Heart right ventricle (tissue), 16 donors: ENCODE measurements at places on chromosomes 1 and 21.

DNA sequence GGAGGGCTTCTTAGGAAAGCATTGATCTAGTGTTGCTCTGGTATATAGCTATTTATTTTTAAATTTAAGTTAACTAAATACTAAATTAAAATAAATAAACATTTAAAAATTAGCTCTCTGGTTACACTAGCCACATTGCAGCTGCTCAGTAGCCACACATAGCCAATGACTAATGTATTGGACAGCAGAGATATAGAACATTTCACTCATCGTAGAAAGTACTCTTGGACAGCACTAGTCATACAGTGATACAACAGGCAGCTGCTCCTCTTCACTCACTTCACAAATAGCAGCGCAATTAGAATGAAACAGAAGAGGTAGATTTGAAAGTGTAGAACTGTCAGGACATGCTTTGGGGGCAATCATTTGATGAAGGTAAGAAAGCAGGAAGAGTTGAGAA, 245.4 kb downstream of the PBX1 start:
- no peaks in the 10 kb centered on the region for H3K27me3 ChIP-seq
- no peak overlapping the region for H3K27ac ChIP-seq
- DNase-seq: no peak
- H3K36me3 ChIP-seq: no peaks in the 10 kb centered on the region
- peaks cover 49% of the 10 kb centered on the region for H3K4me1 ChIP-seq

DNA sequence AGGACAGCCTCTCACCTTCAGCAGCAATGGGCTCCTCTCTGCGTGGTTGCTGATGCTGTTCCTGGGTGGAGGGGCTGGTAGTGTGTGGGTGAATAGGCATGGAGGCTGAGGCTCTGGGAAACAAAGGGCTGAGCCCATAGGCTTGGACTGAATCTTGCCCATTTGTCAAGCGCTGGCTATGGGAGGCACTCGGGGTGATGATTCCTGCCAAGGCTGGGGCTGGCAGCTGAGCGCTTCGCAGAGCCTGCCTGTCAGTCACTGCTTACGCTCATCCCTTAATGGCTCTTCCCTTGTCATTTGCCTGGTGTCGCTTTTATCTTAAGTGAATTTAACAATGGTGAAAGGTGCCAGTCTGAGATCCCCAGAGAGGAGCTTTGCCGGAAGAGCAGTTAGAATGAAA, 353.3 kb downstream of the PBX1 start:
- peak; percentile 37 for DNase-seq
- H3K27ac ChIP-seq: no peak overlapping the region
- no peaks in the 10 kb centered on the region for H3K27me3 ChIP-seq

GRCh38 chr1:3312898-3313575, 141.4 kb upstream of the ARHGEF16 start:
- H3K36me3 ChIP-seq: no peaks in the 10 kb centered on the region
- no peaks in the 10 kb centered on the region for H3K27me3 ChIP-seq
- H3K4me1 ChIP-seq: peaks cover 13% of the 10 kb centered on the region
- peak; percentile 87 for DNase-seq
- H3K27ac ChIP-seq: peak overlapping the region; percentile 96
- H3K4me3 ChIP-seq: peak overlapping the region; percentile 28

GRCh38 chr1:155321639-155322503, 1.2 kb downstream of the RUSC1 start:
- H3K27ac ChIP-seq: peak overlapping the region; percentile 49
- DNase-seq: peak; percentile 22
- H3K27me3 ChIP-seq: no peaks in the 10 kb centered on the region
- peaks cover 48% of the 10 kb centered on the region for H3K4me1 ChIP-seq
- H3K4me3 ChIP-seq: peak overlapping the region; percentile 95

GRCh38 chr1:33407352-33408092, 23.4 kb downstream of the PHC2 start:
- peaks cover 22% of the 10 kb centered on the region for H3K4me1 ChIP-seq
- H3K36me3 ChIP-seq: no peaks in the 10 kb centered on the region
- H3K27me3 ChIP-seq: no peaks in the 10 kb centered on the region
- no peak for DNase-seq

GRCh38 chr1:207454046-207454964, at the start of gene CR2:
CR2 (plus strand) TSS chr1:207454328; CDS start chr1:207454419, 91 bp downstream.
- H3K36me3 ChIP-seq: no peaks in the 10 kb centered on the region
- H3K4me3 ChIP-seq: peak within 1 kb of the TSS; percentile 46
- H3K27ac ChIP-seq: no peak within 1 kb of the TSS
- DNase-seq: no peak

DNA sequence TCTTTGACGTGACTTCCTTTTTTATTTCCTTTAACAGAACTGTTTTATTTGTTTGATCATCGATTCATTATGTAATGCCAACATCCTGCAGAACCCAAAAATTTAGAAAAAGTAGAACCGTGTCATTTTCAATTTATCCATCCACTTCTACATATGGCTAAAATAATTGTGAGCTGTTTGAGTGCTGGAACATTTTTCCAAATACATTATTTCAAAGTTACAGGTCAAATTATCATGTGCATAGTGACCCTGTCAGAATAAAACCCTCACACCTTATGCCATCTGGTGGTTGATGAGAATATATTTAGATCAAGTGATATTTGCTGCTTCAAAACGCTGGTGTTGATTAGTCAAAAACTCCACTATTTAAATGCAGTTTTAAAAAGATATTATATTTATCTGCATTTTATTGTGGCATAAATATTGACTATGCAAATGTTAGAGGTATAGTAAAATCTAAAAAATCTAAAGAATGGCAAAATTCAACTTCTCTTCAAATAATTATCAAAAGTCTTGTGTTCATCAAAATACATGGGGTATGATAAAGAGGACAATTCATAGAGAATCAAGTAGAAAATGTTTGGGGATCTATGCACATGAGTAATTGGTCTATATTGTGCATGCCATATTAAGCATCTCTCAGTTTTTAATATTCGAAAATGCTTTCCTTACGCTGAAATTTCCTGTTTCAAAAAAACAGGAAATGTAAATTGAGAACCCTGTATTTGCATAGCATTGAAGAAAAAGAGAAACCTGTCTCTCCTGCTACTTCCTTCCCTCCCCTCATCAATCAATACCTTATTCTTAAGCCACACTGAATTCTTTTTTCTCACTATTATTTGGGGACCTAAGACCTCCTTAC, 39.7 kb downstream of the UBE2U start:
- H3K4me1 ChIP-seq: no peaks in the 10 kb centered on the region
- H3K27ac ChIP-seq: no peak overlapping the region
- no peak overlapping the region for H3K4me3 ChIP-seq
- no peak for DNase-seq
- H3K36me3 ChIP-seq: no peaks in the 10 kb centered on the region
- H3K27me3 ChIP-seq: no peaks in the 10 kb centered on the region

- no peaks in the 10 kb centered on the region for H3K4me1 ChIP-seq
- H3K36me3 ChIP-seq: no peaks in the 10 kb centered on the region
- no peak for DNase-seq
- H3K27ac ChIP-seq: no peak overlapping the region
These were observed 656.1 kb downstream of the KIF26B start for GRCh38 chr1:245810789-245811337.

- peaks cover 16% of the 10 kb centered on the region for H3K4me1 ChIP-seq
- H3K36me3 ChIP-seq: no peaks in the 10 kb centered on the region
- H3K27me3 ChIP-seq: no peaks in the 10 kb centered on the region
- H3K27ac ChIP-seq: no peak overlapping the region
These were observed 203.7 kb upstream of the C1orf87 start for GRCh38 chr1:60277269-60277668.

GRCh38 chr1:175481126-175482070, 262.0 kb downstream of the TNR start:
- H3K4me1 ChIP-seq: no peaks in the 10 kb centered on the region
- H3K27me3 ChIP-seq: no peaks in the 10 kb centered on the region
- H3K27ac ChIP-seq: no peak overlapping the region
- no peaks in the 10 kb centered on the region for H3K36me3 ChIP-seq

- H3K27me3 ChIP-seq: peaks cover 4% of the 10 kb centered on the region
- H3K4me1 ChIP-seq: no peaks in the 10 kb centered on the region
- no peak overlapping the region for H3K27ac ChIP-seq
- no peak for DNase-seq
- no peaks in the 10 kb centered on the region for H3K36me3 ChIP-seq
These were observed 44.2 kb downstream of the RAB3B start for GRCh38 chr1:51946300-51946699.

- no peaks in the 10 kb centered on the region for H3K27me3 ChIP-seq
- H3K36me3 ChIP-seq: no peaks in the 10 kb centered on the region
- H3K4me1 ChIP-seq: peaks cover 36% of the 10 kb centered on the region
- no peak for DNase-seq
- no peak overlapping the region for H3K27ac ChIP-seq
These were observed 24.2 kb downstream of the PGM1 start for GRCh38 chr1:63617450-63617849.

DNA sequence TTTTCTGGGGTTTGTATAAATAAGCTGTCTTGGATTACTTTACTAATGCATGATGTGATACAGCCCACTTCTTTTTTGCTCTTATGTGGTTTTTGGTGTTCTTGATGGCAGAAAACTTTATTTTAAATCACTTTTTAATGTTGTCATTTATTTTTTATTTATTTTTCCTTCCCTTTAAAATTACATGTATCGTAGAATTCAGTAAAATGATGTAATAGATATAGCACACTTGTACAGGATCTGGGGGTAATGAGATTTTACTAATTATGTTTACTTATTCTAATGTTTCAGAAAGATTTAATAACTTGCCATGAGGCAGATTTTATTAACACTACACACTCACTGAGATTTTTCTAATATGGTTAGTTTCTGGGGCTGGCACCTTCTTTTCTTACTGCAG, 701 bp upstream of the B3GALT2 start:
- peaks cover 35% of the 10 kb centered on the region for H3K4me1 ChIP-seq
- peak overlapping the region; percentile 54 for H3K27ac ChIP-seq
- H3K36me3 ChIP-seq: no peaks in the 10 kb centered on the region
- DNase-seq: no peak
- no peaks in the 10 kb centered on the region for H3K27me3 ChIP-seq

GRCh38 chr1:155187456-155187891, 13.8 kb downstream of the TRIM46 start:
- no peak overlapping the region for H3K27ac ChIP-seq
- H3K4me3 ChIP-seq: no peak overlapping the region
- H3K4me1 ChIP-seq: peaks cover 10% of the 10 kb centered on the region
- no peaks in the 10 kb centered on the region for H3K27me3 ChIP-seq
- DNase-seq: no peak
- H3K36me3 ChIP-seq: no peaks in the 10 kb centered on the region

- H3K4me1 ChIP-seq: peaks cover 58% of the 10 kb centered on the region
- peaks cover 21% of the 10 kb centered on the region for H3K36me3 ChIP-seq
- peak; percentile 27 for DNase-seq
These were observed 1.1 kb upstream of the ZNF496 start for GRCh38 chr1:247332623-247333361.
